ENCODE measurements at places on chromosomes 1 and 21. TPM values are rescaled to one million over a fixed set of nuclear protein-coding genes. Genes with fewer than 3 reads are reported as not detected.

Gene OR10Z1
- total RNA-seq, result not detected

Gene KRTAP20-4
- not detected for total RNA-seq

Gene GNPAT
- 35.3 TPM for total RNA-seq

Gene WRAP73
- 21.7 TPM for total RNA-seq

Gene OR14I1
- not detected for total RNA-seq

Gene CFH
- 4.0 TPM for total RNA-seq

Gene PCP4
- not detected for total RNA-seq
